NCI-H526 (cell line): ENCODE measurements at places on chromosomes 5 and 9.

- peak; percentile 62 for DNase-seq
These were observed at the start of gene SNCAIP for GRCh38 chr5:122311961-122312590. TSS of gene SNCAIP (plus strand) at chr5:122312237. CDS start at chr5:122391135, 78,898 bp downstream.

- no peak for DNase-seq
These were observed 1.2 kb downstream of the SLC24A2 start for GRCh38 chr9:19787672-19788071.

DNA sequence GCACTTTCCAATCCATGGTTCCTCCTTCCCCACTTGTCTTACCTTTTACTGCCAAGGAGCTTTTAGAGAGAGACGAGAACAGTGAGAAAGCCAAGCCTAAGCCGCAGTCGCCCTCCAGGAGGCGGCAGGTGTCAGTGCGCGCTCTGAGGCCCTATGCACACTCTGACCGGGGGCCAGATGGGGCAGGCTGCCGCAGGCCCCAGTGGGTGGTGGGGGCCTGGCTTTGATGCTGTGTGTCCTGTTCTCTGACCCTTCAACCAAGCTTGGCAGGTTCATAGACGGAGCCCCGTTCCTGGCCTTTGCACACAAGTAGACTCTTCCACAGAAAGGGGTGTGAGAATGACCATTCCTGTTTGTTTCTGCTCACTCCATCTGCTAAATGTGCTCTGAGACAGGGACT lies 77.3 kb downstream of the WNK2 start:
- DNase-seq: no peak

GRCh38 chr5:60352992-60353599 lies 346.9 kb downstream of the DEPDC1B start:
- no peak for DNase-seq

- no peak for DNase-seq
These were observed 18.6 kb upstream of the MED10 start for GRCh38 chr5:6396836-6397535.

GRCh38 chr5:124906339-124907097 lies 160.1 kb upstream of the ZNF608 start:
- peak; percentile 54 for DNase-seq

- no peak for DNase-seq
These were observed 7.9 kb downstream of the SLC6A3 start for GRCh38 chr5:1437226-1437829.
